ENCODE measurements at places on chromosomes 6 and 20.

GRCh38 chr6:39037707-39038106 lies 10.9 kb upstream of the GLP1R start:
- no peak for DNase-seq

DNA sequence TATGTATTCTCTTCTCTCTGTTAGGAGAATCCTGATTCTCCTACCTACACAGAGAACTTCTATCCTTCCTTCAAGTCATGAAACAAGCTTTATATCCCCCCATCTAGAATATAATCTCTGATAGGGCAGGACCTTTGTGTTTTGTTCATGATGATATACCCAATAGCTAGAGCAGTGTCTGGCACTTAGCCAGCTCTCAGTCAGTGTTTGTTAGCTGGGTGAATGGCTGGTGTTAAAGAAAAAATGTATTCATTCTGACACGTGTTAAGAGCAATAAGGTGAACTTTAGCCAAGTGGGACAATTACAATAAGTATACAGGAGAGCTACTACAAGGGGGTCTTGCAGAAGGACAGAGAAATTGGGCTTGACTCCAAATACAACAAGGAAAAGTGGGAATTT lies 34.3 kb upstream of the TNFRSF21 start:
- DNase-seq = no peak

- DNase-seq = peak; percentile 14
Measured at GRCh38 chr6:138601128-138601527, 101.8 kb upstream of the NHSL1 start.

DNA sequence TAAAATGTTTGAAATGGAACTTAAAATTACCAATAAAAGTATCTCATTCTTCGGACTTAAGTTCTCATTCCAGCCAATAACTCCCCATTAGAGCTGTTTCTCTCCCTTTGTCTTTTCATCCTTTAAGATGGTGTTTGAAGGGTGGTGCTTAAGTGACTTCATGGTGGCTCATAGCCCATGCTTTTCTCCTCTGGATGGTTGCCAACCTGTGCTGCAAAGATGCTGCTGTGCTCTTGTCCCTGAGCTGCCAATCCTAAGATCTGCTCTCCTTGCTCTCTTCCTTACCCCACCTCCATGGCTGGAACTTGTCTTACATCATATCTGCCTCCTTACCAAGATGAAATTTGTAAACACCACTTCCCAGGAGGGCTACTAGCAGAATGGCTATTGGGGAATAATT lies 31.6 kb upstream of the PNRC1 start:
- DNase-seq = peak; percentile 22

DNA sequence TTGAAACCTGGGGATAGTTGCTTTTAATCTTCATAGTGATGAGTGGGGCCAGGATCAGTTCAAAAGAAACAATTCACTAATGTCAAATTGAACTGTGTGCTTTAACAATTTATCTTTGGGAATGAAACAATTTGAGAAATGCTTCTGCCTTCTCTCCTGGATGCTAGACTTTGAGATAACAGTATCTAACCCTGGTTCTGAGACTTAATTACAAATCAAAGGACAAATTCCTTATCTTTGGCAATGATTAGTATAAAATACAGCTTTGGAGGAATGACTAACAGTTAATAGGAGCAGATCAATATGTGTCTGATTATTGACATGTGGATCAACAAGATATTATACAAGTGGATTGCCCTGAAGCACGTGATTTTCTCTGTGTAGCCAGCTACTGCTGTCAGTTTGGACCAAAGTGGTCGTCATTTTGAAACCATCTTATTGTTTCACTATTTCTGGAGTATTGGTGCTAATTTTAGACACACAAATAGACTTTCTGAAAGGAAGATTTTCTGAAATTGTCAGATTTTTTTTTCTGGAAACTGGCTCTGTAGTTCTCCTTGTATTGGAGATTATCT lies 6.2 kb upstream of the FLRT3 start:
- DNase-seq = no peak

- DNase-seq = peak; percentile 38
Measured at GRCh38 chr6:134669485-134669884, 280.4 kb downstream of the ALDH8A1 start.

GRCh38 chr6:158972241-158973233 lies 27.5 kb downstream of the RSPH3 start:
- peak; percentile 66 for DNase-seq

DNA sequence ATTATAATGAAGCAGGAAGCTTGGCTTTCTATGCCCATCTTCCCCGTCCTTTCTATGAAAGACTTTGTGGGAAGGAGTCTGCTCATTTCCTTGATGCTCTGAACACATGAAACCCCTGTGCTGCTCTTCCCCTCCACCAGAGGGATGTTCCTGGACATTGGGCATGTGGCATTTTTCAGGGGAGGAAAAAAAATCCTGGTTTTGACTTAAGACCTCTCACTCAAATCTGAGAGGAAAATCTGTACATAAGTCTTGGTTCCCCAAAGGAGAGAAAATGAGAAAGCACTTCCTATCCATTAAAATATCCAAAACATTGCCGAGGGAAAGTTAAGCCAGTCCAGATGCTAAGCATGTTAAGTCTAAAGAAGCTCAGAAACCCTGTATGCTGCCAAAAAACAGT lies 393.0 kb downstream of the PAX1 start:
- no peak for DNase-seq

DNA sequence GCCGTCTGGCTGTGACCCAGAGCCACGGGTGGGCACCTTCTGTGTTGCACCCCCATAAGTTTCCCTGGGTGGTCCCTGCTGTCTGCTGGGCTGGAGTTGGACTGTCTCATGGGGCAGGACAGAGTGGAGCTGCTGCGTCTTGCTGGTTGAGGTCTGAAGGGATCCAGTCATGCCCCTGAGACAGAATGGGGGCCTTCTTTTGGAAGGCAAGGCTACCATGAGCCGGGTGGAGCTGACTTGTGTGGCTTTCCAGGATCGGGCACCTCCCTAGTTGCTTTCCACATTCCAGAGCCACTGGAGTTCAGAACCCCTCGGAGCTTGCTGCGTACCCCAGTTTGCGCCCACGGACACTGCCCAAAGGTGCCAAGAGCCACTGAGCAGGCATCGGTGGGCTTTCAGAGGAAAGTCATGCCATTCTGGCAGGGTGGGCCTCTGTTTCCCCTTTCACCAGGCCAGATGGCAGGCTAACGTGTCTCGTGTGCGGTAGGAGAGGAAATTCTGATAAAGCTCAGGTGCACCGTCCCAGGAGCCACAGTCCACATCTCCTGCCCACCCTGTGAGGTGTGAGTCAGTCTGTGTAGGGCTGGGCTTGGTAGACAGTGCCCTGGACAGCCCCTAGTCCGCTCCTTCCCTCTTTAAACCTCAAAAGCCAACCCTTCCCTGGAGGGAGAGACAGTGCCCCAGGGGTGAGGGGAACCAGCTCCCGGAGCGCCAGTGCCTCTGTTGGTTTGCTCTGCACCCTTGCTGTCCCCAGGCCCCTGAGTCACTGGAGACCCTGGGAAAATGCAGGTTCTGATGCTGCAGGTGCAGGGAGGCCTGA lies 125.3 kb downstream of the SYCP2 start:
- no peak for DNase-seq

- peak; percentile 37 for DNase-seq
Measured at GRCh38 chr6:159311618-159312017, 142.4 kb downstream of the FNDC1 start.

DNA sequence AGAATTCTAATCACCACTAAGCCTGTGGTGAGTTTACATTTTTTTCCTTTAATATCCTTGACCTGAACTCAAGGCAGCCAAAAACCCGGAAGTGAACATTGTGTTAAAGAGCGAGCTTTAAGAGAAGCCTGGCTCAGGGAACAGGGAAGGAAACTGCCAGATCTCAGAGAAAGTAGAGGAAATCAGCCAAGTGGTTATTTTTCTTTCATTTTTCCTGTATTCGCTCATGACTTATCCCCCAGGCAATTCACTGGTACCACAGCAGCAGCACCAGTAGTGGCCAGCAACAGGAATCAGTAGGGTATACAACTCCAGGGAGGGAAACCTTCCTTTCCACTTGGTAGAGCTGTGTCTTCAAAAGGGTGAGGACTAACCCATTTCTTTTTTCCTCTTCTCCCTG lies 89.6 kb upstream of the HMGCLL1 start:
- peak; percentile 6 for DNase-seq

DNA sequence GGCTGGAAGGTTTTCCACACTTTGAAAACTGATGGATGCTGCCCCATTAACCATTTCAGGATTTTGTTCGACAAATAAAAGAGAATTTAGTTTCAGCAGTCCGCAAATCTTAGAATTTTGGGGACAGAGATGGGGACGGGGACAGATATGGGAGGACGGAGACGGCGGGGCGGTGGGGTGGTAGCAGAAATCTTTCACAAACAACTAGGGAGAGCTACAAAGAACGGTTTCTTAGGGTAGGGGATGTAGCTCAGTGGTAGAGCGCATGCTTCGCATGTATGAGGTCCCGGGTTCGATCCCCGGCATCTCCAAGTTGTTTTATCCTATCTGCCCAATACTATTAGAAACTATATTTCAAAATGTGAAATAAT lies 15.1 kb downstream of the HMGN4 start:
- DNase-seq = peak; percentile 80

DNA sequence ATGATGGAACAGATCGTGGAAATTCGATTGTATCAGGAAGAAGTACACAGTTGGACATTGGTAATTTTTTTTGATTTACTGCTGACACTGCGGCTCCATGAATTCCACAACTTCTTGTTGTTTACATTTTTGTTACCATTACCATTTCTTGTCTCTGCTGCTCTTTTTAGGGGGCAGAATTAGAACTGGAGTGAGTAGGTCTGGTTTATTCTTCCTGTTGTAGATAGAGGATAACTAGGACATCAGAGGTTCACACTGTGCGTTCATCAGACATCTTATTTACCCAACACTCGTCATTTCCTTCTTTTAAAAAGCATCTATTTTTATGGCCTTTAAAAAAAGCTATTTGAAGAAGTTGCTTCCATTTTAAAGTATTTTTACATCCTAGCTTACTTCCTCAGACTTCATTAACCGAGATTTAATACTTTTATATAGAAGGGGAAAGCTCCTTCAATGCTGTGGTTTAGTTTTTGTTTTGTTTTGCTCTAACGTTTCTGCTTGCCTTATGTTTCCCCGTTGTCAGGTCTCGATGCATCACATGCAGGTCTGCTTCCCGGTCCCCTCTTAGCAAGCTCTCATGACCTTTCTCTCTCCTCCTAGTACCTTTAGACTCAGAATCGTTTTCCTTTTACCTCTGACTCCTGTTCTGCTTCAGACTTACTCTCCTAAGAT lies 139.1 kb downstream of the ARID1B start:
- no peak for DNase-seq

DNA sequence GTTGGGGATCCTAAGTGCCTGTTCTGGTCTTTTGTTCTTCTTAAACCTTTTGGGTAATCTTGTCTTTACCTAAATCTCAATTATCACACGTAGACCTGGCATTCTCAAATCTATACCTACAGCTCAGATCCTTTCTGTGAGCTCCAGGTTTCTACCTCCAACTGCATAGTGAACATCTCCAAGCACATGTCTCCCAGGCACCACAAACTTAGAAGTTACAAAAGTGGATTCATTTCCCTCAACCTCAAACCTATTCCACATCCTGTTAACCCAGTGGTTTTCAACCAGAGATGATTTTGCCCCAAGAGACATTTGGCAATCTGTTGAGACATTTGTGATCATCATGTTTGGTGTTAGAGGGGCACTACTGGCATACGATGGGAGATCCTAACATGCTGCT lies 183.5 kb downstream of the TENT5A start:
- DNase-seq = no peak

- no peak for DNase-seq
Measured at GRCh38 chr6:136396908-136397307, 107.3 kb upstream of the BCLAF1 start.

DNA sequence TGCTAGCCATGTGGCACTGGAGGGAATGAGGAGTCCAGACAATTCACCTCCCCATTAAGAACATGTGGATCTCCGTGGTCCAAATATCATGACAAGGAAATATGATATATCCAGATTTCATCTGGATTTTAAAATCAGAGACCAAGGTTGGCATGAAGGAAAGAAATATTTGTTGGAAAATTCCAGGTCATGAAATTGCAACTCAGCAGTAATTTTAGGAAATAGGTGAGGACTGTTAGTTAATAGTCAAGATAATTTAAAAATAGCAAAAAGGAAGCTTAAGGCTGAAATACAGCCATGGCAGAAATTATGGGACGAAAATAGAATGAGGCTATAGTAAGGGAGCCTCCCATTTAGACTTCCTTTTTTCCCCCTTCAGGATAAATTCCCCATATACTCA lies 26.9 kb downstream of the DEFB114 start:
- DNase-seq = no peak

- DNase-seq = no peak
Measured at GRCh38 chr6:122712093-122712447, 67.4 kb upstream of the FABP7 start.

GRCh38 chr6:156028335-156029131 lies 572.9 kb upstream of the NOX3 start:
- DNase-seq = peak; percentile 73

GRCh38 chr6:25007269-25007699 lies 71.5 kb upstream of the RIPOR2 start:
- no peak for DNase-seq

GRCh38 chr6:56843476-56844349 lies 111.2 kb upstream of the BEND6 start:
- DNase-seq = peak; percentile 82

GRCh38 chr20:10239954-10240353 lies 21.3 kb downstream of the SNAP25 start:
- DNase-seq = peak; percentile 23

- no peak for DNase-seq
Measured at GRCh38 chr6:15555101-15556038, 107.5 kb downstream of the DTNBP1 start.

DNA sequence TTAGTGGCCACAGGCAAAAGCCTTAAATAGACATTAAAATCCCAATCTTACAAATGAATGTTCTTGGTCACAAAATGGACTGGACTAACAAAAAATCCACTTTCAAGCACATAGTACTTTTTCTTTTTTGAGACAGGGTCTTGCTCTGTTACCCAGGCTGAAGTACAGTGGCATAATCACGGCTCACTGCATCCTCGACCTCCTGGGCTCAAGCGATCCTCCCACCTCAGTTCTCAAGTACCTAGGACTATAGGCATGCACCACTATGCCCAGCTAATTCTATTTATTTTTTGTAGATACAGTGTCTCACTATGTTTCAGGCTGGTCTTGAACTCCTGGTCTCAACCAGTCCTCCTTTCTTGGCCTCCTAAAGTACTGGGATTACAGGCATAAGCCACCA lies 59.4 kb downstream of the MAP3K5 start:
- no peak for DNase-seq

DNA sequence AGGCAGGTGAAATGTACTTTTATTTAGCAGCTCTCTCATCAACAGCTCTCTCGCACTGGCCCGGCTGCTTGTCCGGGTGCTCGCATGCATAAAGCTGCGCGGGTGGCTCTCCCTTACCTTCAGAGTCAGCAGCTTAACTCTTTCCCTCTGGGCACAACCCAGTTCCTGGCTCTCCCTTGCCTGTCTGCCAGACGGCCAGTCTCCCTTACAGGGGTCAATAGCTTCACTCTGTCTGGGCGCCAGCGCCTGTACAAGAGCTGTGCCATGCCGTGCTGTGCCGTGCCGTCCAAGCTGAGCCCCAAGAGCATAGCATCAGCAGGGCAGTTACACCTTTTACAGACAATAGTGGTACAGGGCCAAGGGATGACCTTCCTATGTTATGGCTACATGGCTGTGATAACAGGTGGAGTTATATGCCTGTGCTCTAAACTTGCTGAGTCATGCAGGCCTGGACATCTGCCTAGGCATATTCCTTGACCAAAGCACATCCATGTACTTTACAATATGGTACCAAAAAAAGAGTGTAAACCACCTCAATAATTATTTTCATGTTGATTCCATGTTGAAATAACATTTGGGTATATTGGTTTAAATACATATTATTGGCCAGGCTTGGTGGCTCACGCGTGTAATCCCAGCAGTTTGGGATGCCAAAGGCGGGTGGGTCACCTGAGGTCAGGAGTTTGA lies 47.9 kb downstream of the BLTP3A start:
- DNase-seq = peak; percentile 19

- DNase-seq = peak; percentile 32
Measured at GRCh38 chr20:37226889-37227288, 34.7 kb downstream of the GHRH start.
